Stimulated activated CD8-positive, alpha-beta memory T cell treated with anti-CD3 and anti-CD28 coated beads, Interleukin-7, amount 100 ng/mL, for 1 hour (primary cell): ENCODE measurements at places on chromosomes 3 and 15.

DNA sequence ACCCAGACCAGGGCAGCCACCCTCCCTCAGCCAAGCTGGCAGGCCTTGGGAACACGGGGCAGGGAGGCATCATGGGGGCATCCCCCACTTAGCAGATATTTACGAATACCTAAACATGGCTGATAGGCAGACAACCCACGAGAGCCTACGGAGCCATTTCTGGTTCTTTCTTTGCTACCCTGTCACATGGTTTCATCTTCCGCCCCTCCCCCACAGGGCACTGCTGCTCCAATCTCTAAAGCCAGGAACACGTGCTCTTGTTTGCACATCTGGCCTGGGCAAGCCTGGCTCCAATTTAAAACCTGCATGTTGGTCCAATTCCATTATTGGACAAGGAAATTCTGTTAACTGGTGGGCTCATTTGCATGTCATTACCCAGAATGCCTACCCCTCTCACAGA lies 447.4 kb upstream of the NR2F2 start:
- DNase-seq = no peak

GRCh38 chr3:106183762-106184391 lies 315.1 kb upstream of the CBLB start:
- no peak for DNase-seq

DNA sequence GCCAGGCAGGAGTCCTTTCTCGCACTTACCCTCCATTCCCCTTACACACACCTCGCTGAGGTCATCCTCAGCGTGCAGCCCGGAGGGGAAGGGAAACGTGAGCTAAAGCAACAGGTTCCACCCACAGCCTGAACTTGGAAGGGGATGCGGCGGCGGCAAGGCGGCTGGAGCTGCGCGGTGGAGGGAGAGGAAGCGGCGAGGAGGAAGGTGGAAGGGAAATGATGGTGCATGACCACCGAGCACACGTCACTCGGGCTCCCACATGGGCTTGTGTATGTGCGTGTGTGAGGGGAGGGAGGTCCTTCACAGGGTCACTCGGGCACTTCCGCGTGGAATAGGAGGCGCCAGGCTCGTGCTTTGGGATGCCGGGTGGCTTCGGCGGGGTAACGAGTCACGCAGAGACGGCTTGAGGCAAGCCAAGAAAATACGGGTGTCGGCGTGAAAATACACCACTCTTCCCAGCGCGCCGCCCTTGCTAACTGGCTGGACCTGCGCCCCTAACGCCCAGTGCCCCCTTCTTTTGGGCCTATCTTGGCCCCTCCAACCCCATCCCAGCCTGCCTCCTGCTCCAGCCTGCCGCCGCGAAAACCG lies 225.5 kb upstream of the IL12A start:
- DNase-seq = no peak

GRCh38 chr3:177818712-177819240 lies 621.5 kb upstream of the TBL1XR1 start:
- no peak for DNase-seq

DNA sequence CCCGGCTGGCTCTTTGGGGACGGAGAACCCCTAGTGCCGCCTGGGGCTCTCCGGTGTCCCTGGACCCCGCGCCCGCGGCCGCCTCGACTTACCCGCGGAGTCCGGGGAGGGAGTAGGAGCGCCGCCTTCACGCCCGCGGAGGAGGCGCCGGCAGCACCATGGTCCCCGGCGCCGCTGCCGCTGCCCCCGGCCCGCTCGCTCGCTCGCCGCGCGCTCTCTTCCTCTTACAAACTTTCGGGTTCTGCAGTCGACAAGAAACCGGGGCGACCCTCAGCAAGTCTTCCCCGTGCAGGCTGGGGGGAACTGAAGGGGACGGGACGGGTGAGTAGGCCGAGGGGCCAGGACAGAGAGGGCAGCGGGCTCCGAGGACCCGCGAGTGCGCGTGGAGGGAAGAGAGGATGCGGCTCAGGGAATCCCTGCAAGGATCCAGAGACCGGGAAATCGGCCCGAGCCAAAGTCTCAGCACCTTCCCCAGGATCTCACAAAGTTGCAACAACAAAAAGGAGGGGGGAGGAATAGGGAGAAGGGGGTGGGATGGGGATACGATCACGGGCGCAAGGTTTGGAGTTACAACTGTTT lies 2.0 kb downstream of the FOXP1 start:
- DNase-seq = no peak

DNA sequence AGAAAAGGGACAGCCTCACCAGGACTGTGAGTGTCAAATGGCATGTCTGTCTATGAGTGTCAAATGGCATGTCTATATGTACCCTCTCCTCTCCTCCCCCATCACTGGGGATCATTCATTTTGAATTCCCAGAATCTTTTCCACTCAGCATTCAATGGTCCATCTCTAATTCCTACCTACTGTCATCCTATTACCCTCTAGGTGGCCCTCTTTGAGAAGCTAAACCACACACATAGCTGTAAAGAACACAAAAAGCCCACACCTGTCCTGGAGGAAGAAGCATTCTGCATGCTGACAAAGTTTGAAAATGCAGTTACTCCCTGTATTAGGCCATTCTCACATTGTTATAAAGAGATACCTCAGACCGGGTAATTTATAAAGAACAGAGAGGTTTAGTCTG lies 46.2 kb upstream of the PYDC2 start:
- DNase-seq = no peak

DNA sequence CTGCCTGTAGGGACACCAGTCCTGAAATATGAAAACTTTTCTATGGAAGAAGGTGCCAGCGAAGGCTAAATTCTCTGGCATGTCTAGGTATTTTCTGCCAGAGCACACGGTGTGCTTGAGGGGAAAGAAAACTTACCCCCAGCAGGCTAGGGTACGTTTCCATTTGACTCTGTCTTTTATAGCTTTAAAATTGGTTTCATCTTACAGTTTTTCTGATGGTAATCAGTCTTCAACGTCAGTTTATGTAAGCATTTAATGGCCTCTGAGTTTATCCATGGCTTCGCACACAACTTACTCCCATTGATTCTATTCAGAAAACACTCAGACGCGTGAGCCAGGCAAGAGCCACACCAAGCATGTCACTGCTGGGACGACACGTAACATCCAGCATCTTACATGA lies 249.7 kb downstream of the ADAMTS17 start:
- no peak for DNase-seq

DNA sequence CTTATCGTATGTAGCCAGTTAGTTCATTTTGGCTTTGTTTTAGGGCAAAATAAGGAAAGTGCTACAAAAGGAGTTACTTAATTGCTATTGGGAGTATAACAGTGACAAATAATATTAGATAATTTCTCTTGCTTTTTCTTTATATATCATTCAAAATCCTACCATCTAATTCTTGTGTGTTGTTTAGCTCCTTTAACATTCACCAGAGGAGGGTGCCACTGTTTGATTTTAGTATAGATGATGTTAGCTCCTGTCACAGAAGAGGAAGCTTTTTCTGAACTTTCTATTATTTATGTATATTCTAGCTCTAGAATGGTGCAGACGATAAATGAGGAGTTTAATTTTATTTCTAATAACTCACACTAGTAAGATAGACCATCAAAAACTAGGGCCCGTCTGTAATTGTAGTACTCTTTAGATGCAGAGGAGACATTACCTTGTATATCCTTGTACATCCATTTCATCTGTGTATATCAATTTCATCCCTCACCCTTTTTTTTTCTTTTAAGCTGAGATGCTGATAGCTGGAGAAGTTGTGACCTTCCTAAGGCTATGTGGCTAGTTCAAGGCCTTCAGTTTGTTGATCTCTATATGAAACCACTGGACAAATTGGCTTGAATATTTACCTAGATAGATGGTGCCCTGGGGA lies 3.0 kb downstream of the PPM1L start:
- no peak for DNase-seq
